ENCODE measurements at places on chromosomes 16 and 17.

GRCh38 chr17:49525831-49526741 is 31.0 kb downstream of the NGFR start:
- no peak for DNase-seq

DNA sequence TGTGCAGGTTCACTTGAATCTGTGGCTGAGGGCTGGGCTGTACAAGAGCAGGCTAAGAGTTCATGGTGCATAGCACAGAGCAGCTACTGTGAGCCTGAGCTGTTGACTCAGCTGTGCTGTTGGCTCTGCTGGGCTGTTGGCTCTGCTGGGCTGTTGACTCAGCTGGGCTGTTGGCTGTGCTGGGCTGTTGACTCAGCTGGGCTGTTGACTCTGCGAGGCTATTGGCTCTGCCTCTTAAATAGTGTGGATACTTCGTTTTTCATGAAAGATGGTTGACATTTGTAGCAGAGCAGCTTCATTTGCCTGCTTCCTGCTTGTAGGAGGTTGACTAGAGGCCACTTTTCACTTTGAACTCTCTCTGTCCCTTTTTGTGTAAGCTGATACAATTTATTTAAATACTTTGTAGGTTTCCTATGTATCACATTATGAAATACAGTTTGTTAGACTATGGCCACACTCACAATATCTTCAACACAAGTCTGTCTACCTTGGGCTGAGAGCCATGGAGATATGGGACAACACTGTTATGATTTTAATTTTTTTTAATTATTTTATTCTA is 40.3 kb upstream of the CCNF start:
- no peak for DNase-seq

DNA sequence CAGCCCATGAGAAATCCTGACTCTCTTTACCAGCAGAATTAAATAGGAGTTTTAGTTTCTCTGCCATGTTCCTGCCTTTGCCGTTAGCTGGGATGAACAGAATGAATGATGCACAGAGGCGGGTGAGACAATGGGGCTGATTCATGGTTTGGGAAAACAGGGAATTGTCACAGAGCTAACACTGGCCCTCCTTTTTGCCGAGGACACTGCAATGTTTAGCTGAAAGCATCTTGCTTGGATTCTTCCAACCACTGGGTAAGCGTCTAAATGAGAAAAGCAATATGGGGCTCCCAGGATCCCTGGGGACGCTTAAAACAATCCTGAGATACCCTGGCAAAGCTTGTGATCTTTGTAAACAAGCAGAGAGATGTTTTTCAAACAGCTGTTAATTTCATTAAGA is 12.8 kb upstream of the PAFAH1B1 start:
- peak; percentile 95 for DNase-seq

GRCh38 chr17:70078549-70078948 is 3.5 kb downstream of the KCNJ16 start:
- DNase-seq: no peak

- no peak for DNase-seq
Observed at GRCh38 chr17:77491921-77492445, 351.2 kb downstream of the SEC14L1 start.

Measured in globus pallidus (tissue), 1 donor.